ENCODE measurements at places on chromosomes 16 and 17.

DNA sequence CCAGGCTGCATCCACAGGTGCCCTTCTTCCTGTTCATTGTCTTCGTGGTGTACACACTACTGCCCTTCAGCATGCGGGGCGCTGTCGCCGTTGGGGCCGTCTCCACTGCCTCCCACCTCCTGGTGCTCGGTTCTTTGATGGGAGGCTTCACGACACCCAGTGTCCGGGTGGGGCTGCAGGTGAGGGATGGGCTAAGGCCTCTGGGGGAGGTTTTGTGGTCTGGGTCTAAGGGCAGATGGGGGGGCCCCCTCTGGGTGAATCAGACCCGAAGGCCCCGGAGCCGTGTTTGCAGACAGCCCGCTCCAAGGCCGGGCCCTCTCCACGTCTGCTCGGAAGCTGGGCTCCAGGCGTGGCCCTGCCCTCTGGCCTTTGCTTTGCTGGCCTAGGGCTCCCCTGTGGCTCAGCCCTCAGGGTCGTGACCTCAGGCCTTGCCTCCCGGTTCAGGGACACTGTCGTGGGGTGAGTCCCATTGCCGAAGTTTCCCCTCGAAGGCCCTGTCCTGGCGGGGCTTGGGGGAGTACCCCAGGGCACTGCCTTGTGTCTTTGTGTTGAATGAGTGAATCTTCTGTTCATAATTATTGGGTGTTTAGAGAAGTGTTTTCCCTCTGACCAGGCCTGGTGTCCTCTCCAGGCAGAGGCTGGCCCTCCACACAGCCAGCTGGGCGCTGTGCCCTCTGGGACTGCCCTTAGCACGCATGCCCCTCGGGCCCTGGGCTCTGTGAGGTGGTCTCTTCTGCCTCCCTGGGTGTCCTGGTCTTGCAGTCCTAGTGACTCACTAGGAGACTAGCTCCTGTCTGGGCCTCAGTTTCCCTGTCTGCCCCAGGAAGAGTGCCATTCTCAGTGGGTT, 25.6 kb downstream of the ADCY7 start:
- no peak for DNase-seq

DNA sequence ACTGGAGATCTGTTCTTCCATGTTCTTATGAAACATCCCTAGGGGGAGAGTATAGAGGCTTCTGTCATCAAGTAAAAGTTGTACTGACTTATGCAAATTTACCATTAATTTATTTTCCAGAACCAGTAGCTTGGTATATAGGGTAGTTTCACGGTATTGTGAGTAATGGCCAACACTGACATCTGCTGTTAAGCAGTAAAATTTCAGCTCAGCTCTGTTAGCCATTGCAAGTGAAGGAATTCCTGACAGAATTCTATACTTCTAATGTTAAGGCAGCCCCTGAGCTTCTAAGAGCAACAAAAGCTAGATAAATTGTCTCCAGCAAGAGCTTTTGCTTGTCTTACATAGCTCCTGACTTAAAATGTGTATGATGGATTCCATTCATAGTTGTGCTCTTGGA, 613.5 kb upstream of the C16orf82 start:
- DNase-seq = no peak

DNA sequence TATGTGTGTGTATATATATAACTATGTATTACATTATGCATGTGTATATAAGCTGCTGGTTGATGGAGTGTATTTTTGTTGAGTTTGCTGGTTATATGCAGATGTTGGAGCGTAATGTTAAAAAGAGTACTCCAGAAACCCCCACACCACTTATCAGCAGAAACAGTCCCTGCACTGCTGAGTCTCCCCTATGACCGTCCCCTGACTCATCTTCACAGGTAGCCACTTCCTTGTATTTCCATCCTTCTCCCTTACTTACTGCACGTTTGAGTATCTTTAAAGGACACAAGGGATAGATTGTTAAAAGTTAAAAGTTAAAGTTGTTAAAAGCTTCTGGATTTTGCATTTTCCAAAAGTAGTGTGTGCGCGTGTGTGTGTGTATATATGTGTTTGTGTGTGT, 853.9 kb upstream of the EEF2KMT start:
- DNase-seq = no peak

GRCh38 chr16:85046931-85047866, 19.6 kb downstream of the KIAA0513 start:
- DNase-seq = no peak

DNA sequence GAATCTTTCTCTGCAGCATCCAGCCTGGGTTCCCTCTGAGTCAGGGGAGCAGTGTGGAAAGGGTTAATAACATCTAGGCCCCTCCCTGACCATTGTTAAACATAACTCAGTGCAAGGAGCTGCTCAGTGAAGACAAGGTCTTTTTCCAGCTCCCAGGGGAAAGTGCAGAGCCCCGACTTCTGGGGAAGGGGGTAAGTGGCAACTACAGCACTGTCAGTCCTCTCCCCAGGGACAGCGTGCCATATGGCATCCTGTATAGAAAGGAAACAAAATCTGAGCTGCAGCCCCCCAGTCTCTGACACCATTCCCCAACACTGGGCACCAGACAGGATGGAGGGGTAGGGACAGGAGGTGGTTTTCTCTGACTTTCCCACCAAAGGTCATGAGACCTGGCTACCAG, 7.8 kb downstream of the MRPL27 start:
- no peak for DNase-seq
